ENCODE measurements at places on chromosomes 16 and 17.
A peak's percentile ranks its signal among the peaks of the same experiment; 100 is the strongest.

DNA sequence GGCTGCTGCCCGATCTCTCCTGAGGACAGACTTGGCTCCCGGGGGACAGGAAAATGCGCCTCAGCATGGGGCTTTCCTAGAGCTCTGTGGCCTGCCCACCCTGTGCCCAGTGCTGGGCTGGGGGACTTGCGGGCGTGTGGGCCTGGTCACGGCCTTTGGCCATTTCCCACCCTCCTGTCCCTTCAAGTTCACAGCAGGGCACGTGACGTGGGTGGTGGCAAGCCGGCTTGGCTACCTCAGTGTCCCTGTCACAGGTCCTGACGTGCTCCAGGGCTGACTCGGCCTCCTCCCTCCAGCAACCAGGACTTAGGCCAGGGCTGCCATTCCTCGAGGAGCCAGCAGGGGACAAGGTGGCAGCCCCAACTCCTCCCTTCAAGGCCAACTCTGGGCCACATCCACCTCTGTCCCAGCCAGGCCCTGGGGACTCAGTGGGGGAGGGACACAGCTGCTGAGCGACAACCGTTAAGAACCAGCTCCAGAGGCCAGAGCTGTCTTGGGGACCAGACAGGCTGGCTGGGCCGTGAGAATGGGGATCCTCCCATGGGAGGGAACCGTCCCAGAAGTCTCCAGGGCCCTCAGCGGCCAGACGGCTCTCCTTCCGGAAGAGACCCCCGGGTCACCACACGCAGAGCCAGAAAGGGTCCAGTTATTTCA lies 981 bp upstream of the UNC13D start:
- no peak for DNase-seq

GRCh38 chr16:6265968-6266367 lies 1066.7 kb upstream of the RBFOX1 start:
- DNase-seq = no peak

DNA sequence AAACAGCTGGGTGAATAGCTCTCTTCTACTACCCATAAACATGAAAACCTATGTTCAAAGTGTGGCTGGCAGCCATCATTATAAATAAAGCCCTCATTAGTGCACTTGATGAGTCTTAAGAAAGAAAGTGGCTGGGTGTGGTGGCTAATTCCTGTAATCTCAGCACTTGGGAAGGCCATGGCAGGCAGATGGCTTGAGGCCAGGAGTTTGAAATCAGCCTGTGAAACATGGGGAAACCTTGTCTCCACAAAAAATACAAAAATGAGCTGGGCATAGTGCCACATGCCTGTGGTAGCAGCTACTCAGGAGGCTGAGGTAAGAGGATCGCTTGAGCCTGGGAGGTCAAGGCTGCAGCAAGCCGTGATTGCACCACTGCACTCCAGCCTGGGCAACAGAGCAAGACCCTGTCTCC lies 28.3 kb upstream of the APPBP2 start:
- no peak for DNase-seq

DNA sequence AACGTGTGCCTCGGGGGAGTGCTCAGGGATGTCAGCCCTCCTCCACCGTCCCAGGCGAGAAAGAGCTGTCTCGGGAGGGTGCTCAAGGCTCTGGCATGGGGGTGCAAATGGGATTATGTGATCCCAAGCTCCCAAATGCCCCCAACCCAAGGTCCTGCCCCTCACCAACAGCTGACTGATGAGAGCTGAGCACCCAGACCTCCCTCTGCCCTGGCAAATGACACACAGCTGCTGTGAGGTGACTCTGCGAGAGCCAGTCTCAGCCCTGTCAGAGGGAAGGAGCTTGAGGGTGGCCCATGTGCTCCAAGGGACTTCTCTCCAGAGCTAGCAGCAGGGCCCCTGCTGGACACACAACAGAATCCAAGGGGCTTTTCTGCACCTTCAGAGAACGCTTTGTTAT lies 7.7 kb downstream of the CDH5 start:
- DNase-seq = no peak

GRCh38 chr16:67040166-67040565 lies 11.2 kb downstream of the CBFB start:
- DNase-seq = no peak

DNA sequence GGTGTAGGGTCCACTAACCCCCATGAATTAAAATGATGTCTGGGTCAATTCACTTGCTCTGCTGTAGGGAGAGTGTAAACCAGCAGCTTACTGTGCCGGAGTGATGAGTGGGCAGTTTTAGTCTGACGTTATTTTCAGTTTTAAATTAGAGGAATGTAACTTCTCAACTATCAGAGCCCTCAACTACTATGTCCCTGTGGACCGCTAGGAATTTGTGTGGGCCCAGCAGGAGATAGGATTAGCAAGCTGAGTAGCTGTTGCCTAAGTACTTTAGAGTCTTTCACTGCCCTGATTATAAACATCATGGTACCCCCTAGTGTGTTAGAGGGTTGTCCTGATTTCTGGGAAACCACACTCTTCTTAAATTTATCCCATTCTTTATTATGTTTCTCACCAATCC lies 11.4 kb downstream of the MARVELD3 start:
- DNase-seq = no peak

- no peak for DNase-seq
Measured at GRCh38 chr16:12060751-12061150, 84.2 kb downstream of the SNX29 start.

DNA sequence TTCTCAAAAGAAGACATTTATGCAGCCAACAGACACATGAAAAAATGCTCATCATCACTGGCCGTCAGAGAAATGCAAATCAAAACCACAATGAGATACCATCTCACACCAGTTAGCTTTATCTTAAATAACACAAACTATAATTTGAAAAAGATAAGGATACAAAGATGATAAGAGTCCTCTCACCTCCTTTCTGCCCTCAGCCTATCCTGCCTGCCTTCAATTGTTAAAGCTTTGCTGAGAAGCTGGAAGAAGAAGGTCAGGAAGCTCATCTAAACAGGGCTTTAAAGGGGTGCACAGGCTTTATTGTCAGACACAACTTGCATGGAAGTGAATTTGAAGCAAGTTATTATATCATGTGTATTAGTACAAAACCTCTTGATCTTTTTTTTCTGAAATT lies 676.3 kb upstream of the GOT2 start:
- DNase-seq = no peak

GRCh38 chr17:13107676-13108235 lies 89.9 kb upstream of the ELAC2 start:
- no peak for DNase-seq

DNA sequence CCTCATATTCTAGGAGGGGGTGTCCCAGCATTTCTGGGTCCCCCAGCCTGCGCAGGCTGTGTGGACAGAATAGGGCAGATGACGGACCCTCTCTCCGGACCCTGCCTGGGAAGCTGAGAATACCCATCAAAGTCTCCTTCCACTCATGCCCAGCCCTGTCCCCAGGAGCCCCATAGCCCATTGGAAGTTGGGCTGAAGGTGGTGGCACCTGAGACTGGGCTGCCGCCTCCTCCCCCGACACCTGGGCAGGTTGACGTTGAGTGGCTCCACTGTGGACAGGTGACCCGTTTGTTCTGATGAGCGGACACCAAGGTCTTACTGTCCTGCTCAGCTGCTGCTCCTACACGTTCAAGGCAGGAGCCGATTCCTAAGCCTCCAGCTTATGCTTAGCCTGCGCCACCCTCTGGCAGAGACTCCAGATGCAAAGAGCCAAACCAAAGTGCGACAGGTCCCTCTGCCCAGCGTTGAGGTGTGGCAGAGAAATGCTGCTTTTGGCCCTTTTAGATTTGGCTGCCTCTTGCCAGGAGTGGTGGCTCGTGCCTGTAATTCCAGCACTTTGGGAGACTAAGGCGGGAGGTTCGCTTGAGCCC lies 11.6 kb downstream of the STH start:
- DNase-seq = no peak

DNA sequence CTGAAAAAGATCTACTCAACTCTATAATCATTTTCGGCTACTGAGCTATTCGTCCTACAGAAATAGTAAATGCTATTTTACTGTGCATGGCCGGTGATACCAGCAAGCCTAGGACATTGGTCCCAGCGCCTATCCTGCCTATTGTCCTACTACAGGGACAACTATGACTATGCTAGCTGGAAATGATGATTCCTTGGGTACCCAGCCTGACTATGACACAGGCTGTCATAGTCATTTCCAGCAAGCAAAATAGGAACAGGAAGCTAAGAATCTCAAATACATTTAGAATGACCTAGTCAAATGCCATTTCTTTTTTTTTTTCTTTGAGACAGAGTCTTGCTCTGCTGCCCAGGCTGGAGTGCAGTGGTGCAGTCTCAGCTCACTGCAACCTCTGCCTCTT lies 33.7 kb upstream of the HSBP1 start:
- no peak for DNase-seq

- DNase-seq = peak; percentile 36
Measured at GRCh38 chr17:19513897-19514488, 19.7 kb upstream of the SLC47A1 start.

DNA sequence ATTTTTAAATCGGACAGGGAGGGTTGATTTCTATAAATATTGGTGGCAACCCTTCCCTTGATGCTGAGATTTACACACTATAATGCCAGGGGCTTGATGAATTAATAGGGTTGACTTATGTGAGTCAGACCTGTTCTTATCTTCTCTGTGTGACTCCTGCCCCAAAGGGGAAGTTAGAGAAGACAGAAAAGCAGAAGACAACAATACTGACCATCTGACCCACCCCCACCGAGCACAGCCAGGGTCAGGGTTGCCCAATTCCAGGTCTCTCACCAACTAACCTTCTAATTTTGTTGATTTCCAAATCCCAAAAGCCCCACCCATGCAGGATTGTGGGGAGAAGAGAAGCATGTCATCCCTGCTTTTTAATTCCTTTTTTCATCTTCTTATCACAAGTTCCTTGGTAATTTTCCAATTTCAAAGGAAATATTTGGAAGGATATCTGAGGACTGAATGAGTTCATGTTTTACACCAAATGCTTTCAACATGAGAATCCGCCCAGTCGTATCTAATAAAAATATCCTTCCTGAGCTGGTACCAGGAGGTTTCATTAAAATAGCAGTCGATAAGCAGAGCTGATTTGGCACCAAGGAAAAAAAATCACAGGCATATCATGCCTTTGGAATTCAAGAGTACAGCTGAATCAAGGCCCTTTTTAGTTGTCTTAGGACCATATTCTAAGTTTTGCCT lies 603.4 kb upstream of the CDH11 start:
- no peak for DNase-seq

- no peak for DNase-seq
Measured at GRCh38 chr17:10155371-10156076, 42.9 kb downstream of the GAS7 start.

DNA sequence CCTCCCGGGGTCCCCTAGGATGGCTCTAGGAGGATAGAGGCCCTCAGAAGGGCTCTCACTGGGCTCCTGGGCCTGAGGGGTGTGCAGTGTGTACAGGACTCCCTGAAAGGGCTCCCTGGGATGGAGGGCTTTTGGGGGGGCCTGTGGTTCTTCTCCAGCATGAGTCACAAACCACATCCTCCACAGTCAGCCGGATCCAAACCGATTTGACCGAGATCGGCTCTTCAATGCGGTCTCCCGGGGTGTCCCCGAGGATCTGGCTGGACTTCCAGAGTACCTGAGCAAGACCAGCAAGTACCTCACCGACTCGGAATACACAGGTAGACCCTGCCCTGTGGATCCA lies 4.5 kb downstream of the TRPV2 start:
- no peak for DNase-seq

DNA sequence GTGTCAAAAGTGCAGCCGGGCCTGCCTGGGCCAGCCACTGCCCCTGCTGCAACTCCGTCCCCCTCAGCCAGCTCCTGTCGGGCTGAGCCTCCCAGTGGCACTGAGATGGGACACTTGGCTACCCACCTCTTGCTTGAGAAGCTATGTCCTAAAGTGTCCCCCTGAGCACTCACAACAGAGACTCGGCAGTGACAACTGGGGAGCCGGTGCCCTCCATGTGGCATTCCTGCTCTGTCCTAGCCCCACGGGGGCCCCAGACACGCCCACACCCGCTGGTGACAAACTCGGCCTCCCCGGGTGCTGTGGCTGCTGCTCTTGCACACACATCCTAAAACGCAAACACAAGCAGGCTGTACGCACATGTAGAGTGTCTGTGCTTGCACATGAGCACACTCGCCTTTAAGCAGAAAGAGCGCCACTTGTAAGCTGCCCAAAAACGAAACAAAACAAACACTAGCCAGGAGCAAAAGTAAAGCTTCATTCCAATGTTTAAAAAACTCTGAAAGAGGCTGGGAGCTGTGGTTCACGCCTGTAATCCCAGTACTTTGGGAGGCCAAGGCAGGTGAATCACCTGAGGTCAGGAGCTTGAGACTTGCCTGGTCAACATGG lies 253.9 kb downstream of the RBFOX3 start:
- DNase-seq = no peak

GRCh38 chr17:835263-835662 lies 53.1 kb downstream of the MRM3 start:
- no peak for DNase-seq

- no peak for DNase-seq
Measured at GRCh38 chr16:64158941-64159588, 962.8 kb downstream of the CDH11 start.

DNA sequence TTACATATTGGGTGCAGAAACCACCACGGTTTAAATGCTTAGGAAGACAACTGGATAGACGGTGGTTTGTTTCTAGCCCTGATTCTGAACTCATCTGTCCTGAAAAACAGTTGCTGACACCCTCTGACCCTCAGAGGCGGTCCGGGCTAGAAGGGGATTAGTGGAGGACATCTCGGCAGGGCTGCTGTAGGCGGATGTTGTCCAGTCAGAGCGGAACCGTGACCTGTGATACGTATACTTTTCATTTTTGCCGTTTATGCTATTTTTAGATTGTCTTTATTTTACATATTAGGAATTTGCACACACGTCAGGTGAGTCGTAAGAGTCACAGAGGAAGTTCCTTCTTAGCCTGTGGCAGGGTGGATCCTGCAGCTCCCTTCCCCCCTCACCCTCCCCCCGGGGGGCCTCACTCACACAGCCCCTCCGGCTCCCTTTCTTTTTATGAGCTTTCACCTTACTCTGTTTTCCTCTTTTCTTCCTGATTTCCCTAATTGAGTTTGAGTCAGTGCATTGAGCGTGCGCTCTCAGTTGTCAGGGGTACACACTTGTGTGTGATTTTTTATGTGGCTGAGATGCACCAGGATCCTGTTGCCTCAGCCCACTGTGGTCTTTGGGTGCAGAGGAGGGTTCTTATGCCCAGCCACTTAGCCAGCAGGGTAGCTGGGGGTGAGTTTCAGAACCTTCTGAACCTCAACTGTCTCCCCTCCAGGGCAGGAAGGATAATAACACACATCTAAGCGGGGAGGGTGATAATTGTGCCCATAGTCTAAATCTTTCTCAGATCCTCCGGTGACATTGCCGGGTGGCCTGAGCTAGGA lies 211.1 kb upstream of the CHMP6 start:
- no peak for DNase-seq

- DNase-seq = peak; percentile 4
Measured at GRCh38 chr17:64599187-64599676, 62.9 kb downstream of the SMURF2 start.

DNA sequence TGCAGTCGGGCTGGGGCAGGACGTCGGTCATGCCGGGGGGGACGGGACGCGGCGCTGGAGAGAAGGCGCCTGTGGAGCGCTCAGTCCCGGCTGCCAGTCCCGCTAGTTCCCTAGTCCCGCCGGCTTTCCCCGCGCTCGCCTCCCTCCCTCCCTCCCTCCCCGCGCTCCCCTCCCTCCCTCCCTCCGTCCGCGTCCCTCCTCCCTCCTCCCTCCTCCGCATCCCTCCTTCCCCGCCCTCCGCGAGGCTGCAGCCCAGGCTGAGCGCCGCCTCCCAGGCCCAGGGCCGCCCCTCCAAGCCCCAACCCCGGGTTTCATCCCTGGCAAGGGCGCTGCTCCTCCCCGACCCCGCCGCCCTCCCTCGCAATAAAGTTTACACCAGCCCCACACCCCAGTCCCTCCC lies 34.8 kb downstream of the TIMM22 start:
- no peak for DNase-seq

All from activated CD4-positive, CD25-positive, alpha-beta regulatory T cell treated with anti-CD3 and anti-CD28 coated beads, Interleukin-2, amount 50 U/mL, for 16 hours (primary cell).